ENCODE measurements at places on chromosomes 6 and 20. TPM values are rescaled to one million over a fixed set of nuclear protein-coding genes. Genes with fewer than 3 reads are reported as not detected.

GRCh38 chr6:154732538-154733182 lies 556 bp upstream of the SCAF8 start:
- H3K4me3 ChIP-seq, result peak overlapping the region; percentile 89
- DNase-seq, result peak; percentile 17
- peaks cover 37% of the 10 kb centered on the region for H3K4me1 ChIP-seq
- H3K27me3 ChIP-seq, result no peaks in the 10 kb centered on the region
- peak overlapping the region; percentile 92 for H3K27ac ChIP-seq
- peaks cover 21% of the 10 kb centered on the region for H3K36me3 ChIP-seq

- H3K27me3 ChIP-seq, result no peaks in the 10 kb centered on the region
- H3K4me1 ChIP-seq, result no peaks in the 10 kb centered on the region
- H3K36me3 ChIP-seq, result peaks cover 20% of the 10 kb centered on the region
- H3K4me3 ChIP-seq, result no peak overlapping the region
Measured at GRCh38 chr6:136173519-136174507, 76.3 kb downstream of the MTFR2 start.

ARHGAP18 gene
- total RNA-seq, result 7.9 TPM

SLC2A10 gene
- total RNA-seq, result not detected

CHRNA4 gene
- total RNA-seq, result not detected

ADGRB3 gene
- total RNA-seq, result not detected
